Frontal cortex (tissue), 4 donors: ENCODE measurements at places on chromosomes 4 and X.
A peak's percentile ranks its signal among the peaks of the same experiment; 100 is the strongest.

GRCh38 chr4:18980516-18981233, 959.1 kb upstream of the LCORL start:
- DNase-seq: no peak

DNA sequence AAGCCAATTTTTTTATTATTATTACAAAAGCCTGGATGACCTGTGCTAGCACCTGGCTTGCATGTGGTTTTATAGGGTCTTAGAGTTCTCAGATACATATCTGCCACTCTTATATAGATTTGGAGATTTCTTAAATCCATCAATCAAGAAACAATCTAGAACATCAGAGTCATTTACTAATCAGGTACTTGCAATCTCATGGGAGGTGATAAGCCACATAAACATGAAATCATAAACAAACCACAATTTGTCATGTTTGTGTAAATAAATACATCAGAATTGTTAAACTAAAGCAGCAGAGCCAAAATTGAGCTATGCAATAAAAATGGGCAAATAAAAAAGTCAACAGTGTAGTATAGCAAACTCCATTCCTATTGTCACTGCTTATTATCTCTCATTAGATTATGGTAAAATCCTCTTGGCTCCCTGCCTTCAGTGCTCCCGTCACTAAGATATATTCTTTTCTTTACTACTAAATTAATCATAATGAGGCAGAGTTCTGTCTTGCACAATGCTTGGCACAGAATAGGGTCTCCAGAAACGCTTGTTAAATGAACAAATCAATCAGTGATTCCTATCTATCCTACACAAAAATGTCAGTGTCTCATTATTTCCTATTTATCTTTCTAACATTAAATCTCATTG, 108.7 kb upstream of the TTC29 start:
- no peak for DNase-seq

DNA sequence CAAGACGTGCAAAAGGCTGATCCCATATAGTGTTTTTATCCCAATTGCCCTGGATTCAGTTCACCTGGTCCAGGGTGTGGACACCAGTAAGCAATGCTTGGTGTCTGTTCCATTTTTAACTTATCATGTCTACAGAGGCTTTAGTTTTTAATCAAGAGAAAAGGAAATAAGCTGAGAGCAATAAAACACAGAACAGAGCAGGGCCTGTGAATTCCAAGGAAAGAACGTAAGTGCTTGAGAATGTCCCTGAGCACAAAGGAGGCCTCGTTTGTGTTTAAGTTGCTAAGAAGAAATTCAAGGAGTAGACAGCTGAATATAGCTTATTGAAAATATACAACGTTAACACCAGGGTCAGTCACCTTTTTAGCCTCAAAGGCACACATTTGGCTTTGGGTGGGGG, 191.3 kb downstream of the GPC3 start:
- DNase-seq: no peak

DNA sequence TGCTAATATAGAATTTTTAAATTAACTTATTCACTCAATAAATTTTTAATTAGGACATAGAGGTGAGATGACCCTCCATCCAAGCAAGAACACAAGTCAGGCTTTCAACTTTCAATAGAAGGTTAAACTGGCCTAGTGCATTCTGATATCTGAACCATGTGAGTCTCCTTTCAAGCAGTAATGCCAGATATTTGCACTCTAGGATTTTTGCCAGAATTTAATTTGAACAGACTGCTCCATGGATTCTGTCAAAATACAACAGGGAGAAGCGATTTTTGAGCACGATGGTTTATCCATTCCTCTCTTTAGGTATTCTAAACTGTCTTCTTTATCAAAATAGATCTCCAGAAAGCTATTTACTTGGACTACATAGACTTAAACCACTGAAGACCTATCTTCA, 72.0 kb upstream of the DCLK2 start:
- DNase-seq: no peak

DNA sequence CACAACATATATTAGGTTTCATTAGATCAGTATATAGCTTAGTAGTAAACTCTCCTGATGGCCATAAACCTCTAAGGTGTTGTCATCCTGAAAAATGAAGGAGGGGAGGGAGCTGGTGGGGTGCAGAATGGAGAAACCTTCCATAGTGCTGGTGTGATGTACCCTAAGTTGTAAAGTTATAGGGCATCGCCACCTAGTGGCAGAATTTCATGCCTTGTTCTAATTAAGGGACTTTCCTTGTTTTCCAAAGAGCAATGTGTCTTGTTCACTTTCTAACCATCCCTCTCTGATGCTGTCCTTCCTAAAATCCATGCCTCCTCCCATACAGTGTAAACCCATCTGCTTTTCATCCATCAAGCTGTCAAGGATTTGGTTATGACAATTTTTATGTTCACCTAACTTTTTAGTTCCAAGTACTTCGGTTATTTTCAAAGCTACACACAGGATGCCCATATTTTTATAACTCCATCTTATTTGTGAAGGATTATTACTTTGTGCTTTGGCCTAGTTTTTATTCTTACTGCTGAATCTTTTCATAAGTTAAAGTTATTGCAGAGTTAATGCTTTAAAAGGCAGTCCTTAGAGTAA, 4.5 kb downstream of the NBDY start:
- DNase-seq: peak; percentile 20

DNA sequence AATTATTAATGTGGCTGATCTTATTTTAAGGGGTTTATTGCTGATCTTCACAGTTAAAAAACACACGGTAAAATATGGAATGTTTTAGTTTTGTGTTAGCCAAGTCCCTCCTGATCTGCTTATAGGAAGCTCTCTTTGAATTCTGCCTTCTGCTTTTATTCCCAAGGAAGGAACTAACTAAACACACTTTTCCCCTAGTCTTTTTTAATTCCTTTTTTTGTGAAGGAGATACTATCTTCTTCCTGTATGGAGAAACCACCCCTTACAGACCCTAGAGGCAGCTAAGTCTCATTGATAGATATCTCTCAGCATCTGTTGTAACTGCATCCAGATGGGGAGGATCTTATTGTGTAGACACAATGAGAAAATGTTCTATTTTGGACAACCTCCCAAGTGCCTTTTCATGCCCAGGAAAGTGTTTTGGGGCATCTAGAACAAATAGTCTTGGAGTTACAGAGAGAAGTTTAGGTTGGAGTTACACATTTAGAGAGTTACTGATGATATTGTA, 64.4 kb downstream of the AFF1 start:
- no peak for DNase-seq

DNA sequence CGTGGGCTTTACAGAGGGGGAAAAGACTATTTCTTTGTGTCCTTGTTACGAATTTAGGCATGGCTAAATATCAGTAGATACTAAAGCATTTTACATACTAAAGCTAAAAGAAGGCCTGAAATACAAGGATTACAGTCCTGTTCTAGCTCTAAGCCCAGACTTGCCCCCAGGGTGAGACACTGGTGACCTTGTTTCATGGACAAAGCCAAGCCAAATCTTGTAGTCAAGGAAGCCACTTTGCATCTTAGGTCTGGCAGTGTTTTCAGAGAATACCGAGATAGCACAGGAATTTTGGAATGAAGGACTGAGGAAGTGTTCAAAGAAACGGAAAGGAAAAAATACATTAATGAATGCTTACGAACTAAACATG, 733 bp upstream of the G3BP2 start:
- DNase-seq: no peak

GRCh38 chr4:186307916-186308315, 41.9 kb downstream of the F11 start:
- DNase-seq: no peak

DNA sequence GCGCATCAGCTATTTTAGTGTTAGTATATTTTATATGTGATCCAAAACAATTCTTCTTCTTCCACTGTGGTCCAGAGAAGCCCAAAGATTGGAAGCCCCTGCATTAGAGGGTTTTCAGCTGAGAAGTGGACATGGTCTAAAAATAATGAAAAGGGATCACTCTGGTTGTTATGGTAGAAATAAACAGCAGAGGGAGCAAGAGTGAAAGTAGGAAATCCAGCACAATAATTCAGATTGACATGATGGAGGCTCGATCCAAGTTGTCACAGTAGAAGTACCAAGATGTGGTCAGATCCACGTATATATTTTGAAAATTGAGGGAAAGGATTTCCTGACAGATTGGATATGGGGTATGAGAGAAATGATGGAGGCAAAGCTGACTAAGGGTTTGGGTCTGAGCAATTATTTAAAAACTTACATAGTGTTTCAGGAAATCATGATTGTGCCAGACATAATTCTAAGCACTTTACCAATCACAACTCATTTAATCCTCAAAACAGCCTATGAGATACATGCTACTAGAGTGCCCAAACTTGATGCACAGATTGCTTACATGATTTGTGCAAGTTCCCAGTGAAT, 17.0 kb upstream of the TMEM144 start:
- no peak for DNase-seq

GRCh38 chr4:89161841-89162240, 50.5 kb downstream of the TIGD2 start:
- no peak for DNase-seq

- peak; percentile 26 for DNase-seq
These were observed at the start of gene TBC1D9 for GRCh38 chr4:140756319-140757231. TBC1D9 (minus strand) TSS chr4:140756385; CDS start chr4:140756045, 340 bp downstream.

DNA sequence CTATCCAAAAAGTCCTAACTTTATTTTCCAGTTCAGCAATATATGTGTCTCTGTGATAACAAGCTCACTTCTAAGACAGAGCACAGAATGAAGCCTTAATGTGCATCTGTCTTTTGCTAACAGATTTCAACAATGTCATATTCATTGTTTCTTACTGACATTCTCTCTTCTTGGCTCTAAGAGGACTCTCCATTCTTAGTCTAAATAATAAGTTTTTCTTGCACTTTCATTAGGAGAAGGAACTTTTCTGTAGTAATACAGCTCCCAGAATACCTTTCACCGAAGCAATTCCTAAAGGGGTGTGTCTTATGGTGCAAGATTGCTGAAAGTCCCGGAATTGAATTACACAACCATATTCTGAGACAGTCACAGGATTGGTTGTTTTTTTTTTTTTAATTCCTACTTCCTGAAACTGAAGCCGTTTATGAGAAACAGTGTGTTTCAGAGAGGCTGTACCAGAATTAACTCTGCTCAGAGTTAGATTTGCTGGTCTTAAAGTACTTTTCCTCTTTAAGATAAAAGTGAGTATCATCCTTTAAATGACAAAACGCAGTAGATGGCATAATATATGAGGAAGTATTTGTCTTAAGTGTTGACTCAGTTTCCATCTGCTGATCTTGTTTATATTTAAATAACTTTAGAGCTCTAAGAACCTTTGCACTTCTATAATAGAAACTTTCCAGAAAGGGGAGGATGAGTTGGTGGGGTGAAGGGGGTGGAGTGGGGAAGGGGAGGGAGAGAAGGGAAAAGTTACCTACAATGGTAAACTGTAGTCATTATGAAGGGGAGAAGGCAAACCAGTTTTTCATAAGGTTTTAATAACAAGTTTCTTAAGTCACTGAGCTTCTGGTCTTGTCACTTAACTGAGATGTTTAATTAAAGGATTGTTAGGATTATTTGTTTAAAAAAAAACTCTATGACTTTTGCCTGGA, at the start of gene ALPK1:
Gene ALPK1, plus strand, starts transcription at position 421 of the 932 bp plus-strand sequence.
- no peak for DNase-seq

DNA sequence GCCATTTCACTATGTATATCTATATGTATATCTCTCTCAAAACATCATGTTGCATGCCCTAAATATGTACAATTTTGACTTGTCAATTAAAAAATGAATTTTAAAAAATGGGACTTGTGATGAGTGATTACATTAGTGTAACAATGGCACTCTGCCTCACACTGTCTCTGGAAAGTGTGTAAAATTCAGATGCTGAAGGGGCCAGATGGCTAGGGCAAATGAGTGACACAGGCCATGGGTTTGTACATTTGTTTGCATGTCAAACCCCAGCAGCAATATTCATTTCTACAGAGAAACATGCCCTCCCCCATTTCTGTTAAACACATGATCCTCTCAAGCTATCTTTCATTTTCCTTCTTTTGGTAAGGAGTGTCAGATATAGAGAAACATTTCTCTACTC, 8.1 kb downstream of the SCARB2 start:
- no peak for DNase-seq

GRCh38 chrX:9542761-9543111, 77.9 kb downstream of the TBL1X start:
- DNase-seq: no peak

DNA sequence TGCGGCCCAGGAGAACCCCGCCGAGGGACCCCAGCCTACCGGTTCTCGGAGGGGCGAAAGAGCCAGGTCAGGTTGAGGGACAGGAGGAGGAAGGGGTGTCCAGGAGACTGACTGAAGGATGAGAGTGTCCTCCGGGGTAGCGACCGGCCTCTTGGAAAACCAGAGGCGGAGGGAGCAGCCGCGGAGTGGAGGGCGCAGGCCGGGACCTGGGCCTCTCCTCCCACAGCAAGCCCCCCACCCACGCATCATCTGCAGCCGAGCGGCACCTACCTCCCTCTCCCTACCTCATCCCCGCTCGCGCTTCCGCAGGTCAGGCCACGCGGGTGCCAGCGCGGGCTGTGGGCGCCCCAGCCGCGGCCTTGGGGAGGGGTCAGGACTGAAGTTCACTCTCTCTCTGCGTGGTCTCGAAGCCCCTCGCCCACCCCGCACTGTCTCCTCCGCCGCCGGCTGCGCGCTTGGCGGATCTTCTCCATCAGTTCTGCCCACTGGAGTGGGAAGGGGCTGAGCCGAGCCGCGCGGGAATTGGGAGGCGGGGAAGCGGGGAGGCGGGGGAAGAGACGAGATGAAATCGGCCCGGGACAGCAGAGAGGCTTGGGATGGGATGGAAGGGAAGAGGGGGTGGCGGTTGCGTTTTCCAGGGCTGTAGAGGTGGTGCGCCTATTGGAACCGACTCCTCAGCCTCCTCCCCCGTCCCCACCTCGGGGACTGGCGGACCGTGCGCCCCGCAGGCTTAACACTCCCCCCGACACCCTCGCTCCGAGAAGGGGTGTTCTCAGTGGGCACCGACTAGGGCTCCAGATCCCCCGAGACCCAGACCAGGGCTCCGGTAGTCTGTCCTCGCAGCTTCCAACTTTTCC, 1.8 kb downstream of the NLGN4X start:
- DNase-seq: no peak

DNA sequence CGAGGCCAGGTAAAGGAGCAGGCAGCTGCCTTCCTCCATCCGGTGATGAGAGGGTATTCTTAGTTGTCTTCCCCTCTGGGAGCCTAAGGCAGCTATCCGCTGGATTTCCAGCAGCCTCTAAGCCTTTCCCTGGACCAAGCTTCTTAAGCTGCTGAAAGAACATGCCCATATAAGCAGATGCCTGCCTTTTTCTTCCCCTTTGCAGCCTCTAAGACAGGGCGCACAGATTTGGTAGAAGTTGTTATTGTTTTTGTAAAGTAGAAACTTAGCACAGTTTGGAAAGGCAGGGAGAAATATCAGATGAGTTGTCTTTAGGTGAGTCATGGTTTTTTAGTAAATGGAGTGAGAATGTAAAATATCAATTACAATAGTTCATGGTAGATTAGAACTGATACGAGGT, 210.8 kb downstream of the ARHGAP10 start:
- no peak for DNase-seq

DNA sequence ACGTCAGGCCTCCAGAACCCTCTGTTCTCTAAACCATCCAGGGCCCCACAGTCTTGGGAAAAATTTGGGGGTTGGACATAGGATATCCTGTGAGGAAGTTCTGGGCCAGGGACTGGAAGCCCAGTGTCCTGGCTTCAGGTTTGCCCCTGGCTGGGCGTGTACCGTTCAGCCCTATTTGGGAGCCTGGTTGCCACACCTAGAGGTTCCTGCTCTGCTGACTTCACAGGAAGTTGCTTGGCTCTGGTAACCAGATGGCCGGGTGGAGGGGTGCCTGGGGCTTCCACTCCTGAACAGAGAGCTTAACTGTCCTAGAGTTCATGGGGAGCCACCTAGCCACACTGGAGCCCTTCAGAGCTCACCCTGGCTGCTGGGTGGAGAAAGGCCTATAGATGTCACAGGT, 1.1 kb downstream of the TAFAZZIN start:
- no peak for DNase-seq
